ENCODE measurements at places on chromosomes 1 and 21.

DNA sequence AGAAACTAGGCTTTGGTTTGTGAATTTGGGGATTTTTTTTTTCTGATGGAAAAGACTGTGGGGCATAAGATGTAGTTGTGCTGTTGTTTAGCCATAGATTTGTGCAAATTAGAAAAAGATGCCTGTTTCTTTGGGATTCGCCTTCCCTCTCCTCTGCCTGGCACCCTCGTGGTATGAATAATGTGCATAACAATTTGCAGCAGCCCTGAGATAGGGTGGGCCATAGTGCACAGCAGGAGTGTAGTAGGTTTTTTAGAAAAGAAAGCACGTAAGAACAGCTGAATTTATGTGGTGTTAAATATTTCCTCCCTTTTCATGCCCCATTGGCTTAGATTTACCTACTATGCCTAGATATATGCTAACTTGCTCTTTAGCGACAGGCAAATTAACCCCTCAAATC, 158.9 kb downstream of the PTGER3 start:
- DNase-seq: no peak

GRCh38 chr1:21537932-21538630, 28.9 kb downstream of the ALPL start:
- DNase-seq: no peak

DNA sequence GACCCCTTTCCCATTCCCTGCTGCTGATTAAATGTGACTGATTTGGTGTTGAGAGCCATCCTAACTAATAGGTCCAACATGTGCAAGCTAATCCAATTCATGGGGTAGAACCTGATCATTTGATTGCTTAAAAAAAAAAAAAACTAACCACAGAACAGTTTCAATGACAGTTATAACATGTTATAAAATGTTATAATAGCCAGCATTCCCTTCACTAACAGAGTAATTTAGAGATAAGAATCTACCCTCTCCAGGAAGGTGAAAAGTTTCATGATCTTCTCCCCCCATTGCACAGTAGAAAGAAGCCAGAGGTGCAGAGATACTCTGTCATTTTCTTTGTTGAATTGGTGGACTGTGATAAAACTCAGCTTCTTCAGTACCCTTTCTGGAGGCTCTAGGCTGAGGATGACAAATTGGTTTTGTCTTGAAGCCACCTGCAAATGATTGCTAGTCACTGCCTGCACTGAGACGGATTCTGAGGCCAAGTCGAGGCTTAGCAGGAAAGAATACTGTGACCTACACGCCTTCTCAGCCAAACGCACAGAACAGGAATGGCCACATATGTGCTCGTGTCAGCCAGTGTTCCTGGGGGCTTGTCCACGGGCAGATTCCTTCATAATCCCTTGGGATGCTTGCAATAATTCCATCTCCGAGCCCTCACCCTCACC, 215.7 kb upstream of the IRF2BP2 start:
- DNase-seq: no peak

- DNase-seq: no peak
Measured at GRCh38 chr1:186762653-186763052, 66.1 kb upstream of the PLA2G4A start.

DNA sequence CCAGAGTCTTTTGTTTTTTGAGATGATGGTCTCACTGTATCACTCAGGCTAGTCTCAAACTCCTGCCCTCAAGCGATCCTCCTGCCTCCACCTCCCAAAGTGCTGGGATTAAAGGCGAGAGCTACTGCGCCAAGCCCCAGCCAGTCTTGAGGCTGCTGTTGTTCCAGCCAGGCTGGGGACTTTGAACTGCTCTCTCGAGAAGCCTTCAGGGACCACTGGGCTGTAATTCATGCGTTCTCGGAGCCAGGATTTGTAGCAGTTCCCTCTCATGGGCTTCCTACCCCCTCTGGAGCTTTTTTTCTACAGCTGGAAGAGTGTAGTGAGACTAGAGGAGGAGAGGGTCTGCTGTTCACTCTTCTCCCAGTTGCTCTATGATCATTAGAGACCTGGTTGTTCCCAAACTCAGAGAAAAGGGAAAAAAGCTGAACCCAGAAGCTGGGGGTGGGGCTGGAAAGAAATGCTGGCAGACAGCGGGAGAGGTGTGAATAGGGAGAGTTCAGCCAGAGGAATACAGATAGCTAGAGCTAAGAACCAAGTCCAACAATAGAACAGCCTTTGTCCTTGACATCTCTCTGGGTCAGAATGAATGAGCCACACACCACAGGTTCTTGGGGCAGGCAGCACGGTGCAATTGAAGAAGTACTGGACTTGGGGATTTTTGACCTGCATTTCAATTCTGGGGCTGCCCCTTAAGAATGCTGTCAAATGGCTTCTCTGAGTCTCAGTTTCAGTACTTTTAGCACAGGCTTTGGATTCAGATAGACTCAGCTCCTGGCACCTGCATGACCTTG, 13.2 kb upstream of the SLC41A1 start:
- DNase-seq: no peak

- no peak for DNase-seq
Measured at GRCh38 chr1:228304766-228305395, 97.0 kb downstream of the OBSCN start.

DNA sequence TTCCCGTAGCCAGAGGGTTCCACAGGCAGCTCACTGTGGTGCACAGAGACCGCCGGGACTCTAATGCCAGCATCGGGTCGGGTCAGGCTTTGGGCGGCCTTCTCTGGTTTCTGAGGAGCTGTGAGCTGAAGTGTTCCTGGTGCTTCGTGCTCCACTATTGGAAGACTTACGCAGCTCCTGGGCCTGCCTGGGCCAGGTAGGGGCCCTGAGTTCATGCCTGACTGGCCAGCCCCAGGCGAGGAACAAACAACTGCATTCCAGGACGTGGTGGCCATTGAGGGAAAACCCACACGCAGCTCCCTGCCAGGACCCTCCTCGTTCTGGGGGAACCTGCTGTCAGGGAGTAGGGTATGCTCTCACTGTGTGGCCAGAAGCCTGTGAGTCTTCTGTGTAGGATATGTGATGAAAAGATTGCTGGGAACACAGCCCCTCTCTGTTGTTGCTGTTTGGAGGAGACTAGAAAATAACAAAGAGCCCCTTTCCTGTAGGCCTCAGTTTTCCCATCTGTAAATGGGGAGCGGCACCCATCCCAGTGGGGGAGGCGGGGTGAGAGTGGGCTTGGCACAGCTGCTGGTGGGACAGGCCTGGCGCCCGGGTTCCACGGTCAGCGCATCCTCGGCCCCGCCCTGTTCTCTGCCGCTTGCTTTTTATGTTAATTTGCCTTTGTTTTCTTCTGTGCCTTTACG, 8.4 kb downstream of the RER1 start:
- no peak for DNase-seq

- peak; percentile 28 for DNase-seq
Measured at GRCh38 chr1:143497374-143497747, 474.4 kb downstream of the FAM72C start.

DNA sequence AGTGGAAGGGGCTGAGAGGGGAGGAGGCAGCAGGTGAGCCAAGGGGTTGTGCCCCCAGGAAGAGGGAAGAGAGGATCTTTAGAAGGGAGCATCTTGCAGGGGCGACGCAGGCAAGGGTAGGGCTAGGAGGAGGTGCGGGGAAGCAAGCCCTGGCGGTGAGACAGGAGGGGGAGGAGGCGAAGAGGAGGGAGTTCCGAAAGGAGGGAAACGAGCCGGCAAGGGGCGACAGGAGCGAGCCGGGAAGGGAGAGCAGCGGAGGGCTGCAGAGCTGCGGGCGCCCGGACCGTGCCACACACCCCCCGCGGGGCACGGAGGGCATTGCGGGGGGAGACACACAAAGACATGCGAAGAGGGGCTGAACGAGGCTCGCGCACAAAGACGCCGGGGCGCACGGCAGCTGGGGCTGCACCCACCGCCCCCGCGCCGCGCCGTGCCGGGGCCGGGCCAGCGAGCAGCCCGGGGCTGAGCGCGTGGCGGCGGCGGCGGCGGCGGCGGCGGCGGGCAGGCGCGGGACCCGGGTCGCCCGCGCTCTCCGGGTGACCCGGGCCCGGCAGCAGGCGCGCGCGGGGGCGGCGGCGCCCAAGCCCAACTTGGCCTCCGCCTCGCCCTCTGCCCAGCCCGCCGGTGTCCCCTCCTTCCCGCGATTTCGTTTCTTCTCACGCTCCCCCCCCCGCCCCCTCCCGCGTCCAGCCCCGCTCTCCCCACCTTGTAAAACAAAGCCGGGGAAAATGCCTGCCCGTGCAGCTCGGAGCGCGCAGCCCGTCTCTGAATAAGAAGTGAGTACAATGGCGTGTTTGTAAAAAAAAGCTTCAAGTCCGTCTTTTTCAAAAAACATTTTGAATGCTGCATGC, at the start of gene KCNK2:
TSS of gene KCNK2 (plus strand) at position 206 of the 851 bp plus-strand sequence. CDS start 649 bp downstream, outside the sequence.
- DNase-seq: no peak

DNA sequence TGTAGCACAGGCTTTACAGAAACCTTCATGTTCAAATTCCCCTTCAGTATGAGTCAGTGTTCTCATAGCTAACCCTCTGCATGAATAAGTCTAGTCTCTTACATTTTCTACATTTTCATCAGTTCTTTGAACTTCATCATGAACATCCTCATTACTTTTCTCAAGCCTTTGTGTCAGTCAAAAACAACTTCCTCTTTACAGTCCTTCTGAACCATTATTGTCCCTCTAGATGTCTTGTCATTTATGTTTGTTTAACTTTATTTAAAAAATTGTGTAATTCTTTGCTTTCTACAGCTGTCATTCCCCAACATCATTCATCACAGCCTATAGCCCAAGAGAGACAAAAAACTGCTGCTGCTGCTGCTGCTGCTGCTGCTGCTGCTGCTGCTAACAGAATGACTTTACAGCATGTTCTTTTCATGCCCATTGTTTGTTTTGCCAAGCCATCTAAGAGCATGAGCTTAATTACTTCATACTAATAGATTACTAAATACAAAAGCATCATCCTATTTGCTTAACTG, 133.1 kb downstream of the LRRC40 start:
- DNase-seq: no peak

- no peak for DNase-seq
Measured at GRCh38 chr21:31115249-31115648, 77.0 kb upstream of the KRTAP19-8 start.

- DNase-seq: no peak
Measured at GRCh38 chr1:44501047-44501890, 96.2 kb downstream of the RNF220 start.

DNA sequence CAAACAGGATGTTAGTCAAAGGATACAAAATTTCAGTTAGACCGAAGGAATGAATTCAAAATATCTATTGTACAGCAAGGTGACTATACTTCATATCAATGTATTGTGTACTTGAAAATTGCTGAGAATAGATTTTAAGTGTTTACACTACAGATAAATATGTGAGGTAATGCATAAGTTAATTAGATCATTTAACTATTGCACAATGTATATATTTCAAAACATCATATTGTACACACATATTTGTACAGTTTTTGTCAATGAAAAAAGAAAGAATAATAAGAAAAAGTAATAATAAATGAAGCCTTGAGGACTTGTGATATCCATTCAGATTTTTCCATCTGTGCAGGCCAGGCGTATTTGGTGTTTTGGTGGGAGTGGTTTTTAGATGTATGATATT, 367.4 kb upstream of the SNX7 start:
- DNase-seq: no peak

- DNase-seq: no peak
Measured at GRCh38 chr1:117586747-117587498, 18.9 kb upstream of the TENT5C start.

DNA sequence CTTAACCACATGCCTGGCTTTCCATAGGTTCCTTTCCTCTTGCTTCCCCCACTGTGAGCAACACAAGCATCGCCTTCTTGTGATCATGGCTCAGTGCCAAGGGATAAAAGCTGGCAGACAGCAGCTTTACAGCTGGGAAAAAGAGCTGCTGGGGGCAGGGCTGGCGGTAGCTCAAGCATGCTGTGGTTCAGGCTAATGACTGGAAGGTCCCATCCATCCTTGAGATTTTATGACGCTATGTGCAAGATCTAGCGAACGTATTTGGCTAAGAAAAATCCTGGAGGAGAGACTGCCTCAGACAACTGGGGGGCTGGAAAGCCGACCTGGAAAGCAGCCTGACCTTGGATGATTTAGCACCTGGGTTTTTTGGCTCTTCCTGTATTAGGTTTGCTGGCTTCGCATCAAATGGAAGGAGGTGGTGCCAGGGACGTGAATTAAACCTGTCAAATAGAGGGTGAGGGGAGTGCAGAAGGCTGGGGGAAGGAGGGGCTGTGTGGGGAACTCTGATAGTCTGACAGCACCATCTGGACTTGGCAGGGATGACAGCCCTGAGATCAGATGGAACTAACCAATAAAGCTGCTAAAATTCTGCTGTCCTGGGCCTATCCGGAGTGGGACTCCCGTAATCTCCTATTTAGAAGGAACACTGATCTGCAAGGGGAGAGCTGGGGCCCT, 34.8 kb downstream of the ZMYND12 start:
- DNase-seq: no peak

DNA sequence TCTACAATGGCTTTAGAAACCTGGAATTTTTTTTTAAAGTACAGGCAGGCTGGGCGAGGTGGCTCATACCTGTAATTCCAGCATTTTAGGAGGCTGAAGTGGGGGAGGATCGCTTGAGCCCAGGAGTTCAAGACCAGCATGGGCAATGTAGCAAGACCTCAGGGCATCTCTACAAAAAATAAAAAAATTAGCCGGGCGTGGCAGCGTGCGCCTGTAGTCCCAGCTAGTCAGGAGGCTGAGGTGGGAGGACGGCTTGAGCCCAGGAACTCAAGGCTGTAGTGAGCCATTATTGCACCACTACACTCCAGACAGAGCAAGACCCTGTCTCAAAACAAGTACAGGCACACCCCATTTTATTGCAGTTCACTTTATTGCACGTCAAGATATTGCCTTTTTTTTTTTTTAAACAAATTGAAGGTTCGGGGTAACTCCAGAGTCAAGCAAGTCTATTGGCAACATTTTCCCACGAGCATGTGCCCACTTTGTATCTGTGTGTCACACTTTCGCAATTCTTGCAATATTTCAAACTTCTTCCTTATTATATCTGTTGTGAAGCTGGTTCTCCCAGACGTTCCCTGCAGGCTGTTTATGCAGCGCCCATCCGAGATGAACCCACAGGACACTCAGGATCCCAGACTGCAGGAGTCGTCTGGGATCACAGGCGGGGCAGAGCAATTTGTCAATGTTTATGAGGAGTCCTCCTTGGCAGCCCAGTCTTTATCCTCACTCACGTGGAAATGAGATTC, 4.7 kb downstream of the HES2 start:
- DNase-seq: no peak

- no peak for DNase-seq
Measured at GRCh38 chr1:241730031-241730430, 78.0 kb downstream of the WDR64 start.

- peak; percentile 44 for DNase-seq
Measured at GRCh38 chr1:236395230-236395946, 1.3 kb downstream of the EDARADD start.

GRCh38 chr1:110783292-110783918, 89.5 kb upstream of the CD53 start:
- DNase-seq: peak; percentile 58

DNA sequence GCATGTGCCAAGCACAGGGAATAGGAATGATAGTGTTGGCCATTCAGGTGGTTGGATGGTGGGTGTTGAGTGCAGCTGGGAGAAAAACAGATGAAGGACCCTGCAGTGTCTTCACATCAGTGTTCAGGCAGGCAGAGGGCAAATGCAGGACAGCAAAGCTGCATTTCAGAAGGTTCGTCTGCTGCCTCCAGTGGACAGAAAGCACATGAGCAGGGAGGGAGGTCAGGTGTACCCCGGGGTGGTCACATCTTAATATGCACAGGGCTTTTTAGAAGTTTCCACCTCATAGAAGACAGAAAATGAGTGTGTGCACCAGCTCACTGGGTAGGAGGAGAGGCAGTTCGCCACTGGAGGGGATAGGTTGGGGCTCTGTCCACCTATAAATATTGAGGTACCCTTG, 184.9 kb downstream of the SLC35F3 start:
- no peak for DNase-seq

- no peak for DNase-seq
Measured at GRCh38 chr1:175197531-175197930, 5.0 kb upstream of the KIAA0040 start.
